ENCODE measurements at places on chromosomes 3 and 15.

DNA sequence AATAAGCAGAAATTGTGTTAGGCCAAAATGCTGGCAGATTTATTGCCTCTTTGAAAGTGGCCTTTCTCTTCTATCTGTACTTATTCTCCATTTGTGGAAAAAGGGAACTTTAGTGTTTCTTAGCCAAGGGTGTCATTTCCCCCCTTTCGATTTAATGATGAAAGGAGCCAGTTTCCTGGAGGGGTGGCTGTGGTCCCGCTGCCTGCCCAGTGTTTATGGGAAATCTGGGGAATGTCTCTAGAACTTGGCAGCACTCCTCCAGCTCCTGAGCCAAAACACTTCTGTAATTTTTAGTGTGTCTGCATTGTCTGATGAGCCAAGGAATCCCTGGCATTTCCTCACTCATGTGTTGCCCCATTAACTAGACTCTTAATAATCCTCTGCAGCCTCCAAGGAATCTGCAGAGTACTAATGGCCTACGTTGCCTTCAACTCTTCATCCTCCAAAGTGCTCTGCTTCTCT lies 448.8 kb downstream of the GRM7 start:
- peak; percentile 71 for DNase-seq

GRCh38 chr15:85340852-85341251 lies 39.6 kb upstream of the AKAP13 start:
- no peak for DNase-seq

- DNase-seq: no peak
Measured at GRCh38 chr3:122921791-122922651, 105.5 kb downstream of the SEMA5B start.

GRCh38 chr3:180036671-180037455 lies at the start of gene PEX5L:
TSS of gene PEX5L (minus strand) at chr3:180036937. CDS start at chr3:180036599, 338 bp downstream.
- DNase-seq: peak; percentile 24

- no peak for DNase-seq
Measured at GRCh38 chr3:9794400-9794799, 1.5 kb downstream of the ARPC4 start.

DNA sequence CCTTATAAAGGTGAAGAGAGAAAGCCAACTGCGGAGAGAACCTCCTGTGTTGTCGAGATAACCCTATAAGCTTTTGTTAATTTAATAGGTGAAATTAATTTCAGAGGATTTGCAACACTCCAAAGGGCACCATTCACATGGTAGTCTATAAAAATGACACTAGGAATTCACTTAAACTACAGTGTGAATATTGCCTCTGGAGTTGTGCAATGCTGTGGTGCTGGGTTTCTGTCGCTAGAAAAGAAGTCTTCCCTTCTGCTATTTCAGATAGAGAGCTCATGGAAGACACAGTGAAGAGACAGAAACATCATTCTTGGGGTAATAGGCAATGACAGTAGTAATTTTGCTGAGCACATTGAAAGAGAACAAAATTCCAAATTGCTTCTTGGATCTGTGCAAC lies 28.8 kb upstream of the PROK2 start:
- no peak for DNase-seq

DNA sequence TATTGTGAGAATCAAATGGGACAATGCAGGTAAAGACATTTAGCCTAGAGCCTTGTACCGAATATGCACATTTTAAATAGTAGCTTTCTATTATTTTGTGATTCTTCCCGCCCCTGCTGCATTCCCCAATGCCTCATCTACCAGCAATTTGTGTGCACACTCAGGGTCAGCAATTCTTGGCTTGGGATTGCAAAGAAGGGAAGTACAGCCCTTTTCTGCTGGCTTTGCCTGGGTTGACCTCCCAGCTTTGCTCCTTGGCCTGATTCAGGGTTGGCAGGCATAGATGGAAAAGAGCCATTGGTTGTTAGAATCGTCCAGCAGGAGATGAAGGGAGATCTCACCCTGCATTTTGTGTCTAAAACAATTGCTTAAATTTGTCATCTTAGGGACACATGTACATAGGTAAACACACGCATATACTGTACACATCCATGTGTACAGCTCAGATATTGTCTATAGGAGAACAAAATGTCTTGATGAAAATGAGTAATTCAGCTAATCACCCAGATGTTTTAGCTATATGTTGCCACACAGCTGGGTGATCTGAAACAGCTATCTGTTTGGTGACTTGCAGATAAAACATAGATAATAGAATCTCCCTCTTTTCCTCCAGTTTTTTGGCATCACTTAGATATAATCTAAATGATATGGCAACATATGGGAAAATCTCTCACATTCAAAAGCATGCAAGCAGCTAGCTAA lies 340.9 kb upstream of the TBL1XR1 start:
- no peak for DNase-seq

- no peak for DNase-seq
Measured at GRCh38 chr3:156424758-156425157, 130.2 kb downstream of the SSR3 start.

GRCh38 chr3:89908711-89909213 lies 801.3 kb downstream of the EPHA3 start:
- DNase-seq: no peak

DNA sequence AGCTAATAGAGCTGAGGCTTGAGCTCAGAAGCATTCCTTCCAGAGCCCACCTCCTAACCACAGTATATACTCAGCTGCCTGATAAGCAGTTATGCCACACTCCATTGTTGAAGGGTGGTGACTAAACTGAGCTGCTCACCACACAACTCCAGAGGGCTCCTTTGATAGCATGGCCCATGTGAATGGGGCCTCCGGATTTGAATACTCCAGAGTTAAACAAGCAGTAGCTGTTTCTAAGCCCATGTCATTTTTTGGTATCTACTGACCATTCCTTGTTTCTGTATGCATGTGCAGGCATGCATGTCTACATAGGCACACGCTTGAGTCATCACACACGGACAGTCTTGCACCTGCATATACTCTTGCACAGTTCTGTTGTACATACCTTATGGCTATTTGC lies 28.9 kb downstream of the IGSF10 start:
- DNase-seq: no peak
